ENCODE measurements at places on chromosomes 6 and 20. TPM values are rescaled to one million over a fixed set of nuclear protein-coding genes. Genes with fewer than 3 reads are reported as not detected.

POU5F1 gene
- total RNA-seq = not detected

DNA sequence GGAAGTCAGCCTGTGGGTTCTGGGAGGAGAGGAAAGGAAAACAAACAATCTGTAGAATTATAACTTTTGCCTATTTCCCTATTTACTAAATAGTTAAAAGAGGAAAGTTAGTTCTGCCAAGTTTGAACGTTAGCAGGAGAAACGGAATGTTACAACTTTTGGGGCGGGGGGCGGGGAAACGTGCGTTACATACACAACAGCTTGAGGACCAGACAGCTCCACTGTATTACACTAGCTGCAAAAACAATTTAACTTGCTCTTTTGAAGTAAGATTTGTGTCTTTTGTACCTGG lies 498 bp upstream of the PRDM1 start:
- peak overlapping the region; percentile 85 for H3K4me3 ChIP-seq
- no peaks in the 10 kb centered on the region for H3K36me3 ChIP-seq
- no peaks in the 10 kb centered on the region for H3K27me3 ChIP-seq
- peaks cover 20% of the 10 kb centered on the region for H3K4me1 ChIP-seq

- H3K4me3 ChIP-seq = no peak overlapping the region
- H3K36me3 ChIP-seq = no peaks in the 10 kb centered on the region
- DNase-seq = peak; percentile 88
- peaks cover 16% of the 10 kb centered on the region for H3K4me1 ChIP-seq
These were observed 22.2 kb downstream of the TNXB start for GRCh38 chr6:32086661-32087573.

OPRM1 gene
- not detected for total RNA-seq
